Hematopoietic multipotent progenitor cell treated with erythropoietin and hydrocortisone succinate and interleukin-3 and kit ligand, for 8 days (in vitro differentiated cells): ENCODE measurements at places on chromosomes 11 and 22.

GRCh38 chr22:17957204-17957603, 67.2 kb downstream of the MICAL3 start:
- DNase-seq: no peak

DNA sequence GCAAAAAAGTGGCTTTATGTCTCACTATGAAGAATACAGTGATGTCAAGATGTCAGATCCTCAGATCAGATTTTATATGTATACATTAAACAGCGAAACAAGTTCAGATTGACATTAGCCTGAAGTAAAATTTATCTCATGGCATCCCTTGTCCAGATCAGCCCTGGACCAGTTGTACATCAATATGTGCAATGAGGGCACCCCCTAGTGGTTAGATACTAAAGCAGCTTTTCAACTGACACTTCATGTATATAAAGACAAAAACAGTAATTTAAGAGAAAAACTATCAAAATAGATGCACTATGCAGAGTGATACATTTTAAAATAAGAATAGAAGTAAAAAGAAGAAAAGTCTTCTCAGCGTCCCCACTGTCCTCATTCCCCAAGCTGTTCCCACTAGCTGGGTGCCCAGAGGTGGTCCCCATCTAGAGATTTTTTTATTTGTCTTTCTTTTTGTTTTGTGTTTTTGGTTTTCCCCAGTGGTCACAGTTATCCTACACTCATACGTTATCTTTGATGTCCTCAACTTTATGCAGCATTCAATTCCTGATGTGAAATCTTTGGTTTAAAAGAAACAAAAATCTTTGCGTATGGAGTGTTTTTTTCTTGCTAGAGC, 2193.4 kb upstream of the RAG2 start:
- peak; percentile 78 for DNase-seq

GRCh38 chr11:2511421-2512369, 66.9 kb downstream of the KCNQ1 start:
- no peak for DNase-seq

- DNase-seq: no peak
Measured at GRCh38 chr11:130897262-130898182, 18.8 kb downstream of the SNX19 start.

GRCh38 chr11:15379483-15379882, 264.8 kb downstream of the INSC start:
- DNase-seq: no peak

DNA sequence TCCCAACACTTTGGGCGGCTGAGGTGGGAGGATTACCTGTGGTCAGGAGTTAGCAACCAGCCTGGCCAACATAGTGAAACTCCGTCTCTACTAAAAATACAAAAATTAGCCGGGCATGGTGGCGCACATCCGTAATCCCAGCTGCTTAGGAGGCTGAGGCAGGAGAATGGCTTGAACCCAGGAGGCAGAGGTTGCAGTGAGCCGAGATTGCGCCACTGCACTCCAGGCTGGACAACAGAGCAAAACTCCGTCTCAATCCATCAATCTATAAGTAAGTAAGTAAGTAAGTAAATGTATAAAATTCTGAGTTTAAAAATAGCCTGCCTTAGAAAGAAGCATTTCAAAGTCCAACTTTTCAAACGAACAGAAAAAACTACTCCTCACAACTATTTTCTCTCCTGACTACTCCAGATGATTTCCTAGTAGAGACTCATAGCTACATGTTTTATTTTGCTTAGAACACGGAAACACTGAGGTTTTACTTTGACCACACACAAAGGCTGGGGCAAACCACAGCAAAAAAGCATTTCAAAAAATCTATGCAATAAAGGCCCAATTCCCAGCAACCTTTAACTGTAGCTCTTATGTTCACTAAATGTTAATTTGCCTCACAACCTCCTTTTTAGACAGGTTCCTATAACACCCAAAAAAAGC, 16.3 kb downstream of the SPTY2D1 start:
- no peak for DNase-seq

DNA sequence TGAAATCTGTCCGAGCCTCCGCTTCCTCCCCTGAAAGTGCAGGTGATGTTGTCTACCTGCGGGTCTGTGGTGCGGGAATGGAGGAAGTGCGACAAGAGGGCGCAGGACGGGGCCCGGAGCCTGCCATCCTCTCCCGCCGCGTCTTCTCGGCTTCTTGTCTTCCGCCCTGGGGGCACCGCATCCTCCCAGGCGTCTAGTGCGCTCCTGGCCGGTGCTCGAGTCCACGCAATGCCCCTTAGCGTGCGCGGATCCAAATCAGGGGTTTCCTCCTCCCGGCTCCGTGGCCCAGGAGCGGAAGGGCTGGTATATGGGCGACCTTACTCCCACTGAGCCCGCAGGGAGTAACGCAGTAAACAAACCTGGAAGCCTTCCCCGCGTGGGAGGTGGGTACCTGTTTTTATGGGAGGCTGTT, 405 bp downstream of the SFI1 start:
- DNase-seq: peak; percentile 41

DNA sequence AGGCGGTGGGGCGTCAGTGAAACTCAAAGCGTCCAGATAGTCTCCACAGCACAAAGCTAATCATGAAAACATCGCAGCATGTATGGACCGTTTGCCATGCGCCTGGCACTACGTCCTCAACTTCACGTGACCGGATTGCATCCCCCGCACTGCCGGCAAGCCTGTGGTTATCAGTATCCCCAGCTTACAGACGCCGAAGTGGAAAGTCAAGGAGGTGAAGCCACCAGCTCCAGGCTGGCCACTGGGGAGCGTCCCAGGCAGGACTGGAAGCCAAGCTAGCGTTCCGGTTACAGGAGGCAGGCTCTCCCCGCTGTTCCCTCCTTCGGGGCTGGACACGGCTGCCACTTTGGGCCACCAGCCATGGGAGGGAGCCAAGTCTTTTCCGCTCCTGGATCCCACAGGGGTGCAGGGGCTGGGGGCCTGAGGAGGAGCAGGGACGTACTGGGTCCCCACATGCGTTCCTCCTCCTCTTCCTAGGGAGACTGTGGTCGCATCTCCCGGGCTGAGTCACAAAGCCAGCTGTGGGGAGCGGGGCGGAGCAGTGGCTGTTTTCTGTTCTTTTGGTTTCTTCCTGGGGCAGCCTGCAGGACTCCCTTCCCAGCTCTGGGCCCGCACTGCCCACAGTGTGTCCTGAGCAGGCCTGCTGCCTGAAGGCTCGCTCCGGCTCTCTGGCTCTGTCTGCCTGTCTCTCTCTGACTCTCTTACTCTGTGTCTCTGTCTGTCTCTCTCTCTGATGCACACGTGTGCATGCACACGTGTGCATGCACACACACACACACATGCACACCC, 4.3 kb upstream of the OSBPL5 start:
- DNase-seq: peak; percentile 95

DNA sequence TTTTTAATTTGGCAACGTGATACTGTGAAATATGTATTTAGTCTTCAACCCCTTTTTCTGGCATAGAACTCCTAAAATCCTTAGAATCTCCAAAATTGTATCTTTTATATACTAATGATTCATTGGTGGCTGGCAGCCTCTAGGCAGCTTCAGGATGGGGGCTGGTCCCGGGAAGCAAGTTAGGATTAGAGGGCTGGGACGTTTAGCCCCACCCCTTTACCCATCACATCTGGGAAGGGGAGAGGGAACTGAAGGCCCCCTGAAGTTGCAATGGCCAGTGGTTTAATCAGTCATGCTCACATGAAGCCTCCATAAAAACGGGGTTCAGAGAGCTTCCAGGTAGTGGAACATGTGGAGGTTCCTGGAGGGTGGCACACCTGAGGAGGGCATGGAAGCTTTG, 7.1 kb downstream of the IL17RA start:
- no peak for DNase-seq

GRCh38 chr22:19579880-19580279, 55.7 kb upstream of the CLDN5 start:
- no peak for DNase-seq

DNA sequence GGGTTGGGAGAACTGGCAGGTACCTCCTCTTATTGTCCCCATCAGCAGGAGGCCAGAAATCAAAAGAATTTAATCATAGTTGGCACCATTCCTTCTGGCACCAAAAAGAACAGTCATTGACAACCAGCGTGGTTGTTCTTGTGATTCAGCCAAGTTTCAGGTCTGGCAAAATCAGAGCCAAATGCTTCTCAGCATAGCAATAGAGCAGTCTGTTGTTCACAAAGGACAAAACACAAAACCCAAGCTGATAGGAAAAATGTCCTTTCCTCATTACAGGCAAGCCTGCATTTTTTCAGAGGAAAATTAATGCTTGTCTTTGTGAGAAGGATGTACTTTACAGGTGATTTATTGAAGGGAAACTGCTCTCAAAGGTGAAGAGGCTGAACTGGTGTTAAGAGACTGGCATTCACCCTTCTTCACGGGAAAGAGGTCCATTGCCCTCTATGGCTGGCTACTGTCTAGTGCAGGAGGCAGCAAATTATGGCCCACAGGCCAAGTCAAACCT, 241.8 kb upstream of the ARHGAP42 start:
- no peak for DNase-seq

DNA sequence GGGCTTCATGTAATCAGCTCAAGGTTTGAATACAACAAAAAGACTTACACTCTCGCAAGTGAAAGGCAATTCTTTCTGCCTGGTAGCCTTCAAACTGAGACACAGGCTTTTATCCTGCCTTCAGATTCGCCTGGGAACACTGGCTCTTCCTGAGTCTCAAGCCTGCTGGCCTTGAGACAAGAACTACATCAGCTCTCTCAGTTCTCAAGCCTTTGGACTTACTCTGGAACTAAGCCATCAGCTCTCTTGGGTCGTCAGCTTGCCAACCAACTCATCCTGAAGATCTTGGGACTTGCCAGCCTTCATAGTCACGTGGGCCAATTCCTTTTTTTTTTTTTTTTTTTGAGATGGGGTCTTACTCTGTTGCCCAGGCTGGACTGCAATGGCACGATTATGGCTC, 35.7 kb upstream of the LRRC10B start:
- no peak for DNase-seq

DNA sequence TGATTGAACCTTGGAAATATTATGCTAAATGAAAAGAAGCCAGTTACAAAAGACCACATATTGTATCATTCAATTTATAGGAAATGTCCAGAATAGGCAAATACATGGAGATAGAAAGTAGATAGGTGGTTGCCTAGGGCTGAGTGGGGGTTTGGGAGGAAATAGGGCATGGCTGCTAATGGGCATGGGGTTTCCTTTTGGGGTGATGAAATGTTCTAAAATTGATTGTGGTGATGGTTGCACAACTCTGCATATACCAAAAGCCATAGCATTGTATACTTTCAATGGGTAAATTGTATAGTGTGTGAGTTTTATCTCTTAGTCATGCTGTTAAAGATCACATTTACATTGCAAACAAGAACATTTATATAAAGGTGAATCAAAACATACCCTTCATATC, 48.7 kb downstream of the LDLRAD3 start:
- no peak for DNase-seq

DNA sequence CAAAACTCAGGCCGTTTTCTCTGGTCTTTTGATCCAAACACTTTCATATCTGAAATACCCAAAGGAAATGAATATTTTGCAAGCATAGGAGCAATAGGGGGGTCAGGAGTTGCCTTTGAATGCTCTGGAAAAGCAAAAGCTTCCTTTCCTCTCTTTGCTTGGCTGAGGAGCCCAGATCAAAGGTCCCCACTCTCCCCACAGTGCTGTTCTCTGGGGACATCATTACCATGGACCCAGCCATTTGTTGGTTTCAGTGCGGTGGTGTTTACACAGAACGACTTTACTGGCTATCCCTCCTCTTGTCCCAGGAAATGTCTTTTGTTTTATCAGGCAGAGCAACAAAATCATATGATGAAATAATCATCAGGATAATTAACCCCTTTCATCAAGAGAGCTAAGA, 1089.1 kb downstream of the TBC1D22A start:
- DNase-seq: no peak

- DNase-seq: no peak
Measured at GRCh38 chr11:83464160-83464944, 178.2 kb upstream of the CCDC90B start.

DNA sequence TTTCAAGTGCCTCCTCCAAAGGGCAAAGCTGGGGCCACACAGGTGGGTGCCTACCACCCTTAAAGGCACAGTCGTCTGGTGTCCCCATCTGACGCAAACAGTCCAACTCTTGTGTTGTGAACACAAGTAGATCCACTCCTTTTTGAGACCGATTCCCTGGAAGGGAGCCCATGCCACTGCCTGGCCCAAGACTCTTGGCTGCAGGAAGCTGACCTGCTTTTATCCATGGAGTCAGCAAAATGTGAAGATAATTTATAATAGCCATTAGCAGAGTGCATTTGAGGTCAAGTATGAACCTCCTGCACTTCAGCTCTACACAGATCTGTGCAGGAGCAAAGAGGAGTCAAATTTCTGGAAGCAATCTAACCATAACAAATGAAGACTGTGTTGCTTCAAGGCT, 68.5 kb downstream of the ADM start:
- DNase-seq: no peak

GRCh38 chr11:13260201-13260962, 17.2 kb upstream of the BMAL1 start:
- DNase-seq: no peak

GRCh38 chr22:18966748-18967147, 30.7 kb upstream of the PRODH start:
- no peak for DNase-seq

- no peak for DNase-seq
Measured at GRCh38 chr22:35559354-35560005, 18.8 kb downstream of the RASD2 start.

- DNase-seq: no peak
Measured at GRCh38 chr22:39610766-39611165, 40.2 kb downstream of the CACNA1I start.

- DNase-seq: no peak
Measured at GRCh38 chr22:47122441-47123000, 360.1 kb downstream of the TBC1D22A start.
